ENCODE measurements at places on chromosomes 7 and 10.

- DNase-seq = no peak
These were observed 17.7 kb upstream of the ZMIZ1 start for GRCh38 chr10:79050896-79051555.

DNA sequence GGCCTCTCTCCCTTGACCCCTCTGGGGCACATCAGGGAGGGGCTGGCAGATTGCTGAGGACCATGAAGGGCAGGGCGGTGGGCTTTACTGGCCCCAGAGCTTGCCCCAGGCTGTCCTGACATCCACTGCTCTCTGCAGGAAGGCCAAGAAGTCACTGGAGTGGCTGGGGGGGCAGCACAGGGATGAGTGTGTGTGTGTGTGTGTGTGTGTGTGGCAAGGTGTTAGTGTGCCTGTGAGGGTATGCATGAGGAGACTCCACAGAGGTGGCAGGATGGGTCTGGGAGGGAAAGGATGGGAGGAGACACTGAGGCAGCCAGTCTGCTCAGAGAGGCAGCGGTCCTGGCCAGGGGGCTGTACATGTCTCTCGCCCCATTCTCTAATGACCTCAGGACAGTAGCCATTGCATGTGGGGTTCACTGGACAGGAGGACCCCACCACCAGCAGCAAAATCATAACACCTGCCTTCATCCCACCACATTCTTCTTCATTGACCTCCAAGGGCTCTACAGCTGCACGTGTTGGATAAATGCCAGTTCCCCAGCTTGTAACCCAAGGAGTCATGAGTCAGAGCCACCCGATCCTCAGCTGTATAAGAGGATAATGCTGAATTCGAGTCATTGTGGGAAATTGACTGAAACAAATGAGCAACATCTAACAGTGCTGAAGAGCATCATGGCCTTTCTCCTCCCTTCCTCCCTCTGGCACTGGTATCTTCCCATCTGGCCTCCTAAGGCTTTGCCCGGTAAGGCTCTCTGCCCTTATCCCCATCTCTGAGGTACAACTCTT, 720.5 kb downstream of the GRID1 start:
- DNase-seq = peak; percentile 80

DNA sequence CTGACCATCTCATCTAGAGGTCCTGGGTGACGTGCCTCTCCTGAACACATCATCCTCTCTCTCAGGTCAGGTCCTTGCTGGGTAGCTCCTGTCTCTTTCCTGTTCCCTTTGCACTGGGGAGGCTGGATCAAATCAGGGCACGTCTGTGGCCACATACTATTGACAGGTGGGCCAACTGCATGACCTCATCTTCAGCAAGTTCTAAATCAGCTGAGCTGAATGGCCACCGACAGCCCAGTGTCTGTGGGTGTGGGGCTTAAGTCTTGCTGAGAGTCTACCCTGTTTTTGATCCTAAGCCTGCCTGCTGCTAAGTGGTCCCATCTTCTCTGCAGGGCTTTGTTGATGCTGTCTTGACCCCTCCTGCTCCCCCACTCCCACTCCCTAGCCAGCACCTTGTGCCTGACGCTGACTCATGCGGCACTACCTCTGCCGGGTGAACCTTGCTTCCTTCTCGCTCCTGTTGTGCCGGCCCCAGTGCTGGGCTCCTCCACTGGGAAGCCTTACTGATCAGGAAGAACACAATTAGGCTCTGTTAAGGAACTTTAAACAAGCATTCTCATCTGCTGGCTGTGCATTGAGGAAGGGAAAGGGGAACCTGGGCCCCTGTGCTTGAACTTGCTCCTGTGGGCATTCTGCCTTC, 440.4 kb downstream of the PLXNA4 start:
- no peak for DNase-seq

GRCh38 chr7:33346055-33346454, 216.7 kb downstream of the BBS9 start:
- DNase-seq = no peak

DNA sequence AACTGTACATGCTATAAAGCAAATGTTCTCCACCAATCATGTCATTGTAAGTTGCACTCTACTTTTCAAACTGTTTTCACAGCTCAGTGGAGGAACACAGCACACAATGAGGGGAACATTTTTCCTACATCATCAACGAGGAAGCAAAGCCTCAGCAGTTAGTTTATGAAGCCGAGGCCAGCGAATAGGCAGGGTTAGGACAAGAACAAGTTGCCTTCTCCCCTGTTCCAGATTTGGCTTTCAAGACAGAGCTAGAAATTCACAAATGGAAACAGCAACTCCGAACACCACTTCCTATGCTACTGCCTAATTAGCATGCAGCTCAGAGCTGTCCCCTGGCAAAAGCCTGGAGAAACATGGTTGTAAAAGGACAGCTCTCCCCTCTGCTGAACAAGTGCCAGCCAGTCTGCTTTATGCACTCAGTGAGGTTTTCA, 19.8 kb downstream of the ITGB8 start:
- DNase-seq = no peak

DNA sequence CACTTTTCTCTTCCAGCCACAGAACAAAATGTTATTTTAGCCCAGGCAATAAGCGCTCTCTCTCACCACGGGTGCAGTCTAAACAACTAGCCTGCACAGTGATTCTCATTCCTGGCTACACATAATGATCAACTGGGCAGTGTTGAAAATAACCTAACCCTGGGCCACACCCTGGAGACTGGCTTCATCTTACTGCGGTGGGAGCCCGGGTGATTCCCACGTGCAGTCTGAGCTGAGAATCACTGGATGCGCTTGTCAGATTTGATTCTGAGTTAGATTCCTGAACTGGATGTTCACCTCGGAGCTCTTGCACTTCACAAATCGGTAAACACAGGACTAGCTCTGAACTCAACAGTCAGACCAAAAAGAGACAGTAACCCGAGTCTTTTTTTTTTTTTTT, 14.9 kb downstream of the ZC3HAV1 start:
- peak; percentile 50 for DNase-seq

- no peak for DNase-seq
These were observed 796 bp downstream of the FBXL15 start for GRCh38 chr10:102421507-102421756.

DNA sequence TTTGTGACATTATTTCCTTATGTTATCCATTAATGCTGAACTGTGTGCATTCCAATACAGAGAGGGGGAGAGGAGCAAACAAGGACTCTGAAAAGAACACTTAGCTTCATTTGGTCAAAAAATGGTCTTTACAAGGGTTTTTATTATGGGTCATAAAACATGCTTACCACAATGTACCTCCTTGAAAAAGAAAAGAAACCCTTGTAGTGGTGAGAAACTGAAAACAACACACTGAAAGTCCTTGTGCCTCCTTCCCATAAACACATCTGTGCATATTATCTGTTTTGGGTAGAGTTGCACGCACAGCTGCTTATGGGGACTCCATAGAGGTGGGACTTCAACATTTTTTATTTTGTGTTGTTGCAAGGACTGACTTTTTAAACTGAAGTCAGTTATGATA, 98.7 kb downstream of the CDK6 start:
- no peak for DNase-seq

DNA sequence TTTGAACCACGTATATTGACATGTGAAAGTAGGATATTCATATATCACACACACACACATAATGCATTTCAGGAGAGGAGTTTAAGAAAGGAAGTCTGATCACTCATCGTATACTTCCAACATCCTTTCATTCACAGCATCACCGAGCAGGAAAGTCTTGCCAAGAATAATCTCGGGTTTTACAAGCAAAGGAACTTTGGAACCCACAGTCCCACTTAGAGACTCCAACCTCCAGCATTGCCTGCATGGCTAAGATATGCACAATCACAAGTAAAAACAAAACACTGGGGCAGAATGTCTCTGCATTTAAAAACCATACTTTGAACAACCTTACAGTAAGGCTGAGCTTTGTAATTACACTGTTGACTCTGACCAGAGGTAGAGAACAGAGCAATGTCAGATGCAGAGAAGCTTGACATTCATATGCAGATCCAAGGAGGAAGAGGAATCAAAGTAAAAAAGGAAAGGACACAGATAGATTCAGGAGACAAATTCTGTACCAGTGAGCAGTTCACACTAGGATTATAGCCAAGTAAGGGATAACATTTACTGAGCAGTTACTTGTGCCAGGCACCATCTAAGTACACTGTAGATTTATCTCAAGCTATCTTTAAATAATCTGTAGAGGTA, 14.8 kb downstream of the THSD7A start:
- no peak for DNase-seq

DNA sequence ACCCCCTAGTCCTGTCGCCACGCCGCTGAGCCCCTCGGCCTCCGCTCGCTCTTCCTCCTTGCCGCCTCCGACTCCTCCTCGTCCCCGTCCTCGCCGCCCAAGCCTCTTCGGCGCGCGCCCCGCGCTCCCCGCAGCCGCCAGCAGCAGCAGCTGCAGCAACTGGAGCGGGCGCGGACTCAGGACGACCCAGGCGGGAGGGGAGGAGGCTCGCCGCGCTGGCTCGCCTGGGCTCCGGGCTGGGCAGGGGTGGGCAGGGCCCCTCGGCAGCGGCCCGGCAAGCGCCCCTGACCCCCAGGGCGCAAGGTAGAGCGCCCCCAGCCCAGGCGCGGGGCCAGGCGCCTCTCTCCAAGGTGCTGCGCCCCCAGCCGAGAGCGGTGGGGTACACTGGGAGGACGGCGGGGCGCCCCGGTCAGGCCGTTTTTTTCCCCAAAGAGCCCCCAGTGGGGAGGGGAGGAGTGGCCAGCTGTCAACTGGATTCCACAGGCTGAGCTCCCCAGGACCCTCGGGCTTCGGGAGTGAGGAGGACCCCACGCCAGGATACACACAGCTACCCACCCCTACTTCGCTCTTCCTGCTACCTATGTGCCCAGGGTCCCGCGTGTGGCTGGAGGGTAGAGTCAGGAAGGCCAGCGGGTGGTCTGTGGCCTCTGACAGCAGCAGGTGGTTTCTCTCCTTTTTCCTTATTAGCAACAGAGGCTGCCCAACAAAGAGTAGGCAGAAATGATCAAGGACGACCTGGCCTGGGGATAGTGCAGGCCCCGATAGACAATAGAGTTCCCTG, 903 bp upstream of the KCNMA1 start:
- no peak for DNase-seq

- DNase-seq = no peak
These were observed 569 bp downstream of the CAV1 start for GRCh38 chr7:116525298-116525912.

DNA sequence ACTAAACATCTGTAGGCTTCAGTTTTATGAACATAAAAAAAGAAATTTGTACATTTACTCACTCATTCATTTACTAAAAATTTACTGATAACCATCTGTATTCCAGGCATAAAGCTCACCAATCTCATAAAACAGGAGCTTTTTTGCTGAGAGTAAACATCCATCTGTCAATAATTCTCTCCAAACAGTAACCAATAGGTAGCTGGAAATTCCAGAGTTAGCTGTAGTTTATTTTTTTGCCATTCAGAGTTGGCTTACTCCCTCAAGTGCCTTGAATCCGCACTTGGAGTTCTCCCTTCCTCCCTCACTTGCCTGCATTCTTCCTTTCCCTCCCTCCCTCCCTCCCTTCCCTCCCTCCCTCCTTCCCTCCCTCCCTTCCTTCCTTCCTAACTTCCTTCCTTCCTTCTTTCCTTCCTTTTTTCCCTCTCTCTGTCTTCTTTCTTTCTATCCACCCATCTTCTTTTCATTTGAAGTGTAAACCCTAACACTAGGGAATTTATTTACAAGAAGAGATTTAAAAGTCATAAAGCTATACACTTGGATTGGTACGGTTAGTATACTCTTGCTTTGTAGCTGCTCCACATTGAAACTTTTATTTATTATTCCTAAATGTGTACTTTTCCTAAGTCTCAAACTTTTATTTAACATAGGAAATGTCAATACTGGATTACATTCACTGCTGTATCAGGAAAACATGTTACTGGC, 44.6 kb upstream of the BICC1 start:
- no peak for DNase-seq

DNA sequence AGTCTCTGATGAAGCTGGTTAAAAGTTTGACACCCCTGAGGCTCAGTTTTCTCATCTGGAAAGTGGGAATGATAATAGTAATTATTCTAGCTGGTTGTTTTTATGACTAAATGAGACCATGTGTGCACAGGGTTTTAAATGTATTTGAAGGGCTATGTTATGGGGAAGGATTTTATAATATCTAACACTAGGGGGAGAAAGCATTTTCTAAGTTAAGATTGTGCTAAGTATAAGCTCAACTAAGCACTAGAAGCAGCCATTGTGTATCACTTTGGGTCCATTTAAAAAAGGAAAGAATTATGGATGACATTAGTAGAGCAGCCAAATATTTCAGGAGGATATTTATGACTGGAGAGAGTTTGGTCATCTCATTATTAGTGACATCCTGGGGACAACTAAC, 49.5 kb upstream of the CREB5 start:
- peak; percentile 30 for DNase-seq

DNA sequence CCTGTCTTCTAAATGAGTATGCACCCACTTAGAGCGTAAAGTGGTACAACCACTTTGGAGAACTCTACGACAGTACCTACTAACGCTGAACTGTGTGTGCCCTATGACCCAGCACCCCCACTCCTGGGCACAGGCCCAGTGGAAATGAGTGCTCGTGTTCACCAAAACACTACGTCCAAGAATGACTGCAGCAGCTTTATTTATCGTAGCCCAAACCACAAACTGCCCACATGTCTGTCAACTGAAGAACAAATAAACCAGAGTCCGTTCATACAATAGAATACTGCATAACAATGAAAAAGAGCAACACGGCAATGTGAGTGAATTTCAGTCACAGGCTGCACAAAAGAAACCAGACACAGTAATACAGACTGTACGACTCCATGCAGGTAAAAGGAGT, 35.4 kb downstream of the TLL2 start:
- DNase-seq = no peak

DNA sequence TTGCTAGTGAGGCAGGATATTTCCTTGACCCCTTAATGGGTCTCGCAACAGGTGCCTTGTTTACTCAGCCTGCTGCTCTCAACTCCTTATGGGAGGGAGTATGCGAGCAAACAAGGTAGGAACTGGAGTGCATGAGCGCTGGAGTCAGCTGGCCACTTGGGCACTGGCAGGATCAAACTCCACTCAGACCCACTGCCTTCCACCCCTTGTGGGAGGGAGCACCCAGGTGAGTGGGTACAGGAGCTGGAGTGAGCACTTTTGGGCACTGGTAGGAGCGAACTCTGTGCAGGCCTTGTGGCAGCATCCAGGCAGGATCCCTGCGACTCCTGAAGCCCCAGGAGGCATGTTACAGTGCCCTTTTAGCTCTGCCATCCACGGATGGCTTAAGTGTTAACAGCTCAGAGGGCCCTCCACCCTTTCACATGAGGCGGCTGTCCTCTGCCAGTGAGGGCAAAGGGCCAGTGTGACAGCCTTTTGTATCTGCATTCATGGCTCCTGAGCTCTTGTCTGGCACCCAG, 123.2 kb downstream of the ST7 start:
- no peak for DNase-seq

All from fibroblast of mammary gland (primary cell).